Activated T-cell treated with anti-CD3 and anti-CD28 coated beads, Interleukin-2, amount 50 U/mL, for 72 hours (primary cell): ENCODE measurements at places on chromosomes 2 and 18.

GRCh38 chr2:41854227-41854626, 193.6 kb upstream of the PKDCC start:
- DNase-seq, result peak; percentile 23

- no peak for DNase-seq
These were observed 392.8 kb downstream of the TSN start for GRCh38 chr2:122148128-122148767.

DNA sequence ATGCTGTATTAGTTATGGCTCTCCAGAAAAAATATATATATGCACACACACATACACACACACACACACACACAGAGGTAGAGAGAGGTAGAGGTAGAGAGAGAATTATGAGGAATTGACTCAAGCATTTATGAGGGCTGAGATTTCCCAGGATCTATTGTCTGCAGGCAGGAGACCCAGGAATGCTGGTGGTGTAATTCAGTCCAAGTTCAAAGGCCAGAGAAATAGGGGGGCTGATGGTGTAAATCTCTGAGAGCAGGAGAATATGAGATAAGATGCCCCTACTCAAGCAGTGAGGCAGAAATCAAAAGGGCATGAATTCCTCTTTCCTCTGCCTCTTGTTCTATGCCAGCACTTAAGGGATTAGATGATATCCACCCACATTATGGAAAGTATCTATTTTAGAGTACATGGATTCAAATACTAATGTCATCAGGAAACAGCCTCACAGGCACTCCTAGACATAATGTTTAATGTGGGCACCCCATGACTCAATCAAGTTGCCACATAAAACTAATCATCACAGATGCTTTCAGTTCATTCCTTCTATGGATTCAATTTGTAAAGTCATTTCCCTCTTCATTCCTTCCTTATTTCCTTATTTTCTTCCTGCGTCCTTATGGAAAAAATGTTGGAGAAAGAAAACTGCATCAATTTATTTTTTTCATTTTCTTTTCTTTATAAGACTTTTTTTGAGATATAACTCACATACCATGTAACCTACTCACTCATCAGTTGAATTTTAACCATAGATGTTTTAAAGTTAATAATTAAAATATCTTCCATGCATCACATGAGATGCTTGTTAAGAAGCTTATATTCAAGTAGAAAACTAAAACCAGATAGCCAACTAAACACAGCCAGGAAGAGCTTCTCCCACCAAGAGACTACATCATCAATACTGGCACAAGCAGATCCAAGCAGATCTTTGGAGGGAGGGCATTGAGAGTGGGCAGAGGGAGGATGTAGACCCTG, 406.2 kb downstream of the MBD2 start:
- no peak for DNase-seq

GRCh38 chr2:205948496-205948837, 137.5 kb downstream of the INO80D start:
- DNase-seq, result no peak

GRCh38 chr2:195477248-195477995, 179.6 kb upstream of the SLC39A10 start:
- no peak for DNase-seq

DNA sequence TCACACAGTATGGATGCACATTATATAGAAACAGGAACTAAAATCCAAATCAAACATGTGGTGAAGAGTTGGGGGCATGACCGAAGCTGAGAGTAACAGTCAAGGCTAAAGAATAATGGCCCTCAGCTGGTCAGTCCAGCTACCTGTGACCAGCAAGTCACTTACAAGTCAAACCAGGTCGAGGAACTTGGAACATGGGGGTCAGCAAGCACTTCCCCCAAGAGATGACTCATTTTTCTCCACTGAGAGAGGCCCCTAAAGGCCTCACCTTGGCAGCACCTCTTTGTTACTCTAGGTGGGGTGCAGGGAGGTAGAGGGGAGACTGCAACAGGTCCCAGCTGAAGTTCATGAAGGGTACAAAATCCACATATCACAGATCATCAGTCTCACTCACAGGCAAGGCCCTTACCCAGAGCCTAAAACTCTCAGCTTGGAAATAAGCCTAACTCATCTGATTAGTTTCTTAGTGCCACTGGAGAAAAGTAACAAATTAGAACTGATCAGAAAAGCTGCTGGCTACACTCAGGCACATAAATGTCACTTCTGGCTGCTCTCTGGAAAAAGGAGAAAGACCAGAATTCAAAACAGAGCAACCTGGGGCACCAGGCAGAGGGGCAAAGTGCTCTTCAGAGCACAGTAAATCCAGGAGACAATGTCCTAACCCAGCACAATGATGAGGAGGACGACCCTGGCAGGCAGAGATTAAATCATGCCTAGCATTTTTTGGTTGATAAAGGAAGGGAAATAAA, 4.0 kb downstream of the SDC1 start:
- DNase-seq, result no peak

DNA sequence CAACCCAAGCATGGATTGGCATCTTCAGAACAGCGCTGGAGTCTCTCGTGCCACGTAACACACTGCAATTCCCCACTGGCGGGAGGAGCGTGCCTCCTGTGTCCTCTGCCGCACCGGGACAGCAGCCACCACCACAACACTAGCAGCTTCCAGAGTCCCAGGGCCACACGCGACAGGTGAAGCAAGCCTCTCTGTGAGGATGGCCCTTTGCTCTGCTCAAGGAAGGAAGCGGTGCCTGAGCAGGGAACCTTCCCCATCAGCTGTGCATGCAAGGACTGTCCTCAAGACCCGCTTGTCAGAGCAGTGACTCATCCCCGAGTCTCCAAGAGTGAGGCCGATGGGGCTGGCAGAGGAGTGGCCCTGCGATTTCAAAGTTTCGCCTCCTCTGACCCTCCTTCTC, 44.0 kb downstream of the TTC32 start:
- no peak for DNase-seq

DNA sequence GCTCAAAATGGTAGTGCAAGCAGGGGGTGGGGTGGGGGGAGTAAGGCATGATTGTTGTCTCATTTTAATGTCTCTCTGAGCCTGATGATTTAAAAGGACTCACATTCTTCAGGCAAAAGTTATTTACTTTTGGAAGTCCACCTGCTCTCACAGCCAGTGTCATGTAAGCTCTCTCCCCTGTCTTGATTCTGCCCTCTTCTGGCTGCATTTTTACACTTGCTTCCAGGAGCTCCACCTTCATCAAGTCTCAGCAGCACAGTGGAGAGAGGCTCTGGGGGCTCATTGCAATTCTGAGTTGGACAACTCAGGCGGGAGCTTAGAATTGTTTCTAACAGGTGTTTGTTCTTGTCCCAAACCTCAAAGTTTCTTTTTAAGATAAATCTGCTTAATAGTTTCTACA, 39.2 kb downstream of the GNAL start:
- no peak for DNase-seq

DNA sequence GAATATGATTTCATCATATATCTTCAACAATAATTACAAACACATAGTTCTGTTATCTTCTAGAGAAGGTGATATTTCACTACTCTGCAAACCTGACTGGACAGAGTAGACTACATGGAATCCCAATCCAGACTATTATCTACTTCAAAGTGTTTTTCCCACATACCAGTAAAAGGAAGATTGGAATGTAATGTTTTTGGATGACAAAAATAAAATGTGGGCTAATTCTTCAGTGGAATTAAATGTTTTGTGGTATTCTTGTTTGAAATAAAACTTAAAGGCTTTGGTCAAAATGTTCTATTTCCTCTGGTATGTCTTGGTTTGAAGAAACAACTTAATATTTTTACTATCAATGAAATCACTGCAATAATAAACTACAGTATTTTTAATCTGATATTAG, 22.1 kb downstream of the COL5A2 start:
- DNase-seq, result no peak

DNA sequence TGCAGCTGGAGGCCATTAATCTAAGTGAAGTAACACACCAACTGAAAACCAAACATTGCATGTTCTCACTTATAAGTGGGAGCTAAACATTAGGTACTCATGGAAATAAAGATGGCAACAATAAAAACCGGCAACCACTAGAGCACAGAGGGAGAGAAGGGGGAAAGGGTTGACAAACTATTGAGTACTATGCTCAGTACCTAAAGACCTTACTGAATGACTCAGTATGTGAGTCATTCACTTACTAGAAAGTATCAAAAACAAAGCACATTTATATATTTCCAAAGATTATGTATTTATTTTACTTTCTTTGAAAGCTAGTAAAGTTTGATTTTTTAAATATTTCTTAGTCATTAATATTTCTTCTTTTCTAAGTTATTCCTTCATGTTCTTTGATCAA, 48.9 kb downstream of the ZNF385B start:
- DNase-seq, result no peak

DNA sequence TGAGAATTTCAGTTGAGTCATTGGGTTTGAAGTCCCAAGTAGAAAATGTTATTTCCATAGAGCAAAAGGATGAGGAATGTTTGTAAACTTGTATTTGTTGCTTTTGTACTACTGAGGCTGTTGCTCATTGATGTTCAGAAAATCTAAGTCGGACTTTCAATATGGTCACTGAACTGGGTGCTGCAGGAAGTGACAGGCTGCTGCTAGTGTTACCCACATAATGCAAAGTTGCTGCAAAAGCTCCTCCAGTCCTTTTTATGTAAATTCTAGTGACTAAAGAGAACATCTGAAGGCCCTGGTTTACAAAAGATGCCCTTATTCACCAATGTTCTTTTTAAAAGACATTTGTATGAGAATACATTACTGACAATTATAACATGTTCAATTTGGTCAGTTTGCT, 131.1 kb upstream of the FAM98A start:
- DNase-seq, result no peak

DNA sequence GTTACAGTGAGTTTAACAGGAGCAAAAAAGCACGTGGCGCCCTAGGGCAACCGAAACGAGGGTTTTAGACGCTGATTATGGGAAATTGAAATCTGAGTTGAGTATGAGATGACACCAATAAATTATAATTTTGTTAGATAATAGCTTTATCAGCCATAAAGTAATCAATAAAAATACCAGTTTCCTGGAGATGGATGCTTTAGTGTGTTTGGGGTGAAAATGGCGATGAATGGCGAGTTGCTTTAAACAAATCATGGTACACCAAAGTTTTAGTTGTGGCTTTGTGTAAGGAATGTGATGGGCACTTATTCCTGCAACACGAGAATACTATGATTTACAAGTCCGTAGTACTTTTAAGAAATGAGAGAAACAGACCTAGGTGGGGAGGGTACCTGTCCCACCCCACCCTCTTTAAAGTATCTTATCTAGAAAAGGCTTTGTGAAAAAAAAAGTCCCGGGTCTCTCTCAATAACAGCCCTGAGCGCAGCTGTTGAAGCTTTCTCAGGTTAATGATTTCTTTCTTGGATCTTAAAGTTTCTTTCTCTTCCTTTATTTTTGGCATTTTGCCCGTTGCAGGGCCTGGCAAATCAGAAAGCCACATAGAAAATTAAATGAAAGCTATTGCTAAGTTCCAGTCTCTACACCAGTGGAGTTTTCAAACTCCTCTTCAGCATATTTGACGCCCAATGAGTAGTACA, 1.5 kb upstream of the RRM2 start:
- DNase-seq, result no peak

DNA sequence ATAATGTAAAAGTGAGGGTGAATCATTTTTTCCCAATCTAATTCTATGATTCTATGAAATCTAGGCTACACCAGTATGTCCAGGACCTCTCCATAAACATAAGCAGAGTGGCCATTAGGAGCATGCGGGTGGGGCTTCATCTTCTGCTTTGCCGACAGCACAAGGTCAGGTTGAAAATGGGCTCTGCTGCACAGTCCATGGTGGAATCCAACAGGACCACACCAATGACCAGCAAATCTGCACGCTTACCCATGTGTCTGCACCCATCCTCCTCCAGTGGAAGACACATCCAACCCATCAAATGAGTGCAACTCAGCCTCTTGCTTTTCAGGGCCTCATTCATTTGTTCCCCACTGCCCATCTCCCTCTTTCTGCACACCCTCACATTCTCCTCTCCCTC, 43.3 kb upstream of the SKOR2 start:
- DNase-seq, result no peak

GRCh38 chr2:12050396-12050795, 304.0 kb downstream of the LPIN1 start:
- DNase-seq, result no peak

- DNase-seq, result no peak
These were observed 56.6 kb downstream of the INPP4A start for GRCh38 chr2:98501223-98501622.

DNA sequence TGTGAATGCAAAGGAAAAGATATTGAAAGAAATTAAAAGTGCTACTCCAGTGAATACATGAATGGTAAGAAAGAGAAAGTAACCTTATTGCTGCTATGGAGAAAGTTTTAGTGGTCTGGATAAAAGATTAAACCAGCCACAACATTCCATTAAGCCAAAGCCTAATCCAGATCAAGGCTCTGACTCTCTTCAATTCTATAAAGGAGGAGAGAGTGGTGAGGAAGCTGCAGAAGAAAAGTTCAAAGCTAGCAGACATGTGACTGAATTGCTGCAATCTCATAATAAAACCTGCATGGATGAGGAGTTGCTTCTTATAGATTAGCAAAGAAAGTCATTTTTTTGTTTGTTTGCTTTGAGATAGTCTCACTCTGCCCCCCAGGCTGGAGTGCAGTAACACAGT, 130.2 kb downstream of the DNAH6 start:
- no peak for DNase-seq

- no peak for DNase-seq
These were observed 5.2 kb downstream of the COPS8 start for GRCh38 chr2:237090906-237091305.

DNA sequence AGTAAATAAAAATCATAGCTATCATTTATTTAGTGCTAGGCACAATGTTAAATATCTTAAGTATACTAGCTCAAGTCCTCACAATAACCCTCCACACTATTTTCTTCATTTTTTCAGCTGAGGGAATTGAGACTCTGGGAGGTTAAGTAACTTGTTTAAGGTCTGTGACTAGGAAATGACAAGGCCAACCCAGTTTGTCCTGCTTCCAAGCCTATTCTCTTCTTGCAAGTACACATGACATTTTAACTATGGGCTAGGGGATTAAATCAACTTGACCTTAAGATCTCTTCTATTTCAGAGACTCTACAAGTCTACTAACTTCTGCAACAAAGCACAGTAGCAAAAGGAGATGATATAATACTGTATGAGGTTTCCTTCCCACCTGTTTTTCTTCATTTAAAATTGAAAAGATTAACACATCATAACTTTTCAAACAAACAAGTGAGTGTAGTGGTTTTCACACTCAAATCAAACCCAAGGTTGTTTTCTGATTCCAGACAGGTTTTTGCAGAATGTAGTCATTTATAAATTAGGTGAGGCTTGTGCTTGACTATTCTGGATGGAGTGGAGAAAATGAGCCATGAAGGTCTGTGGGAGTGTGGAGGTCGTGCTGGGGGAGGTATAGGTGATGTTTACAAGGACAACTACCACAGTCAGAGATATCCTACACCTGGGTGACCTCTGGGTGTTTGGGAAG, 57.0 kb downstream of the CD28 start:
- DNase-seq, result peak; percentile 74
